Hematopoietic multipotent progenitor cell treated with erythropoietin and hydrocortisone succinate and interleukin-3 and kit ligand, for 17 days (in vitro differentiated cells): ENCODE measurements at places on chromosomes 7 and 10.

GRCh38 chr7:55085511-55086412 lies 66.9 kb downstream of the EGFR start:
- DNase-seq, result no peak

DNA sequence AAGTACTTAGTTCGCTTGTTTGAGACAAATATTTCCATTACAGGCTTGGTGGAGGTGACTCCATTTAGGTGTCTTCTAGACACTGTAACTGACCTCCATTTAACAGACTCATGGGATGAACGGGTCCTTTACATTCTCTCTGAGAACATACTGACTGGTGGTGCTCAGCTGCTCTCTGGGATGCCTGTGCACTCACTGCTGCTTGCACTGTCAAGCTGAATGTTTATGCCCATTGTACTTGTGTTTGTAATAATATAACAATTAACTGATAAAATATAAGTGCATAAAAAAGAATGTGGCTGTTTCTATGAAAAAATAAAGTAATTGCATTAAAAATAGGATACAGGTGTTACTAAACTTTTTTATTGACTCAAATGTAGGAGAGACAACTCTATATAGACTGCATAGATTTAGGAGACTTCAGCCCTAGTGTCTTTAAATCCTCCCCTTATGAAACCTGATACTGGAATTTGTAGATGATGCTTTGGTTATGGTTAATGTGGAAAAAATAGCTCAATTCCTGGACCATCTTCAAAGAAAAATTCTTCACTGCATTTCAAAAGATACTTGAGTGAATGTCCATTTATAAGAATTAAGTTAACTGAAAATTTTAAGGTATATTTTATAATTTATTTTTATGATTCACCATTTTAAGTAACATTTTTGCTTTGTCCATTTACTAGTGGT lies 85.4 kb downstream of the CDK14 start:
- no peak for DNase-seq

GRCh38 chr10:98569853-98570252 lies 123.1 kb upstream of the HPS1 start:
- DNase-seq, result no peak

DNA sequence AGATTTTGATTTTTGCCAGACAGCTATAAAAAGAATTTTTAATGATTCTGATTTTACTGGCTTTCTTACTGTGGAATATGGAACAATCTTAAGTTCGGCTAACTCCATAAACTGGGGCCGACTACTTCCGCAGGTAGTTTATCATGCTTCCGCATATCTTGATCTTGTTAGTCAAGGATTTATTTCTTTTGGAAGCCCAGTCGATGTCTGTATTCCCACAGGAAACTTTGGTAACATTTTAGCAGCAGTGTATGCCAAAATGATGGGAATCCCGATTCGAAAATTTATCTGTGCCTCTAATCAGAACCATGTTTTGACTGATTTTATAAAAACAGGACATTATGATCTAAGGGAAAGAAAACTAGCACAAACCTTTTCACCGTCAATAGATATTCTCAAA lies 8.1 kb downstream of the THNSL1 start:
- DNase-seq, result no peak

DNA sequence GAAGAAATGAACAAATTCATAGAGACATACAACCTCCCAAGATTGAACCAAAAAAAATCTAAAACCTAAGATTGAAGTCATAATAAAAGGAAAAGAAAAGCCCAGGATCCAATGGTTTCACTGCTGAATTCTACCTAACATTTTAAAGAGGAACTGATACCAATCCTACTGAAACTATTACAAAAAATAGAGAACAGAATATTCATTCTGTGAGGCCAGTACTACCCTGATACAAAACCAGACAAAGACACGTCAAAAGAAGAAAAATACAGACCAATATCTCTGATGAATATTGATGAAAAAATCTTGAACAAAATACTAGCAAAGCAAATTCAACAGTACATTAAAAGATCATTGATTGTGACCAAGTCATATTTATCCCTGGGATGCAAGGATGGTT lies 128.5 kb upstream of the STEAP1 start:
- DNase-seq, result no peak

- no peak for DNase-seq
These were observed 445.7 kb downstream of the PTPRN2 start for GRCh38 chr7:158141806-158142518.

DNA sequence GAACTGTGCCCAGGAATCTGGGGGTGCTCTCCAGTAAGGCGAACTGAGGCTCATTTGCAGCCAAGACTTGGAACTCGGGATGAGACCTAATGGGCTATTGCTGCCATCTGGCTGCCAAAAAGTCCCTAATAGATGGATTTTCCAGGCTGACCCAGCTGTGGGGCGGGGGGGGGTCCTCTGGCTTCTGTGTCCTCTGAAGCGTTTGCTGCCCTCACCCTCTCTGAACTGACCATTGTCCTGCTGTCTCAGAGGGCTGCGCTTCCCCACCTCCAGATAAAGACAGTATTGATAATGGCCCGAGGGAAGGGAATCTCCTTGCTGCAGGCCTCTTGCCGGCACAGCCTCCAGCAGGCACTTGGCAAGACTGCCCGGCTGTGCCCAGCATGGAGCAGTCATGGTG lies 46.6 kb downstream of the CLEC2L start:
- DNase-seq, result no peak

DNA sequence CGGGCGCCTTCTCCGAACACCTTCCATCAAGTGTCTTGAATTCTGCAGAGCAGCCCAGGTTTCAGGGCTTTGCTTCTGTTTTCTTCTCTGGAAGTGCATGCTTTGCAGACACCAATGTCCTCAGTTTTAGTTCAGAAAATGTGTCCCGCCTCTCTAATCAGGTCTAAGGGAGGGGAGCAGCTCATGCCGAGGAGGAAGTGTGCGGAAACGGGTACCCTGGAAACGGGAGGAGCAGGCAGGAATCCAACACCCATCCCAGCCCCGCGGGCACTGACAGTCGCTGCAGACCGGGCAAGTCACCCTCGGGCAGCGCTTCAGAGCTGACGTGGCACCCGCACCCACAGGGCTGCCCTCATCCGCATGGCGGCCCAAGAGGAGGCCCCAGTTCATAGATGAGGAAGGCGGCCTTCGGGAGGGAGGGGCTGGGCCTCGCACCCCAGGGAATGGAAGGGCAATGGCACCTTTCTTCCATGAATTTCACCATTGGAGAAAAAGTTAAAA lies 338.7 kb downstream of the DNAJB6 start:
- DNase-seq, result no peak

- DNase-seq, result no peak
These were observed 644.4 kb downstream of the KCNMA1 start for GRCh38 chr10:76993213-76993612.

- no peak for DNase-seq
These were observed 76.1 kb downstream of the CYP26A1 start for GRCh38 chr10:93149761-93150160.

DNA sequence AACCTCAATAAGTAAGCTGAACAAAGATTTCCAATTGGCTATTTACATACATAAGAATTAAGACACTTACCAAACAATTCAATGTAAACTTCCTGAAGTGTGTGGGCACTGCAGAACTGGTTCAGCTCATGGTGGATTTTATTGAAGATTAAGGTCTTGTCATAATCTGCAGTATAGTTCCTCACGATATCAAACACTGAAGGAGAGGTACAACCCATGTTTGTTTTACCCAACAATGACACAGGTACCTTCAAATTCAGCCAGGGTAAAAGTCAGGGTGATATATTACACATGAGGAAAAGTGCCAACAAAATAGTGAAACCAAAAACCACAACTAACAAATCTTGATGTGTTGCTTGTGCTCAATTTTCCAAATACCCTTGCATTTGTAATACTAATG lies 10.0 kb downstream of the ERLIN1 start:
- no peak for DNase-seq

- no peak for DNase-seq
These were observed 95.3 kb downstream of the CUX1 start for GRCh38 chr7:101912716-101913110.

GRCh38 chr7:55534262-55534915 lies 37.9 kb downstream of the VOPP1 start:
- DNase-seq, result no peak

DNA sequence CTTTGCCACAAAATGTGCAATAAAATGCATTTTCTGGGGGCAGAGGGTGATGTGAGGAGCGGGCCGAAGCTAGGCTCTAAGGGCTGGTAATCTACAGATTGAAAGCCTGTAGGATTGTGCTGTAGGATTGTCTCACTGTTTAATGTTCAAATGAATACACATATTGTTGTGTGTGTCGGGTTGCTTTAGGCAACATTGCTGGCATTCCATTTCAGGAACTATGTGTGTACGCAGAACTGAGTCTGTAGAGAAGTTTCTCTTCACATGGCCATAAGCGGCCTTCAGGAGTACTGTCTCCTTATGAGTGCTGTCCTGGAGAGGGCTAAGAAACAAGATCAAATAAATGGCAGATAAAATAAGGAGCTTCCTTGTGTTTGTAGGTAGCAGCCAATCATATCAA lies 540.2 kb downstream of the GATA3 start:
- DNase-seq, result no peak

GRCh38 chr7:68892236-68892635 lies 706.0 kb upstream of the AUTS2 start:
- DNase-seq, result no peak

- peak; percentile 21 for DNase-seq
These were observed 274.7 kb upstream of the HGF start for GRCh38 chr7:82044497-82045080.

DNA sequence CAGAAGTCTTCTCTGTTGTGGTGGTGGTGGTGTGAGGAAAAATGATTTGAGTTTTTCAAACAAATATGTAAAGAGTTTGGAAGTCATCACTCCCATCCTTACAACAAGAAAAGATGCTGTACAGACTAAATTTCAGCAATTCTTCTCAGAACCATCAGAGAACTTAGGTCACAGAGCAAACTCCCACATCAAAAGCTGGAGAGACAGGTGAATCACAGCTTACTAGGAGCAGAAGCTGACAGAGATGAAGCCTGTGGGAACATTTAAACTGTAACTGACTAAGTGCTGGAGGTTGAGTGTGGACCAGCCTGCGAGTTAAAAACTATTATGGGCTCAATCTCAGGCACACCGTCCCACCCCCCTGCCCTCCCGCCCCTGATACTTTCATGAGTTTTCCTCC lies 97.3 kb downstream of the AKR1D1 start:
- DNase-seq, result no peak

- DNase-seq, result no peak
These were observed 228.6 kb upstream of the TMEM72 start for GRCh38 chr10:44682507-44682906.

DNA sequence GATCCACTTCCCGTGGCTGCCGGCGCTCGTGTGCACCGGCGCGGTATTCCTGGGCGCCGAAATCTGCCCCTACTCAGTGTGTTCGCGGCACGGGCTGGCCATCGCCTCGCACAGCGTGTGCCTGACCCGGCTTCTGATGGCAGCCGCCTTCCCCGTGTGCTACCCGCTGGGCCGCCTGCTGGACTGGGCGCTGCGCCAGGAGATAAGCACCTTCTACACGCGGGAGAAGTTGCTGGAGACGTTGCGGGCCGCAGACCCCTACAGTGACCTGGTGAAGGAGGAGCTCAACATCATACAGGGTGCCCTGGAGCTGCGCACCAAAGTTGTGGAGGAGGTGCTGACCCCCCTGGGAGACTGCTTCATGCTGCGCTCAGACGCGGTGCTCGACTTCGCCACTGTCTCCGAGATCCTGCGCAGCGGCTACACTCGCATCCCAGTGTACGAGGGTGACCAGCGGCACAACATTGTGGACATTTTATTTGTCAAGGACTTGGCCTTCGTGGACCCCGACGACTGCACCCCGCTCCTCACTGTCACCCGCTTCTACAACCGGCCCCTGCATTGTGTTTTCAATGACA lies 1.3 kb downstream of the CNNM1 start:
- no peak for DNase-seq

DNA sequence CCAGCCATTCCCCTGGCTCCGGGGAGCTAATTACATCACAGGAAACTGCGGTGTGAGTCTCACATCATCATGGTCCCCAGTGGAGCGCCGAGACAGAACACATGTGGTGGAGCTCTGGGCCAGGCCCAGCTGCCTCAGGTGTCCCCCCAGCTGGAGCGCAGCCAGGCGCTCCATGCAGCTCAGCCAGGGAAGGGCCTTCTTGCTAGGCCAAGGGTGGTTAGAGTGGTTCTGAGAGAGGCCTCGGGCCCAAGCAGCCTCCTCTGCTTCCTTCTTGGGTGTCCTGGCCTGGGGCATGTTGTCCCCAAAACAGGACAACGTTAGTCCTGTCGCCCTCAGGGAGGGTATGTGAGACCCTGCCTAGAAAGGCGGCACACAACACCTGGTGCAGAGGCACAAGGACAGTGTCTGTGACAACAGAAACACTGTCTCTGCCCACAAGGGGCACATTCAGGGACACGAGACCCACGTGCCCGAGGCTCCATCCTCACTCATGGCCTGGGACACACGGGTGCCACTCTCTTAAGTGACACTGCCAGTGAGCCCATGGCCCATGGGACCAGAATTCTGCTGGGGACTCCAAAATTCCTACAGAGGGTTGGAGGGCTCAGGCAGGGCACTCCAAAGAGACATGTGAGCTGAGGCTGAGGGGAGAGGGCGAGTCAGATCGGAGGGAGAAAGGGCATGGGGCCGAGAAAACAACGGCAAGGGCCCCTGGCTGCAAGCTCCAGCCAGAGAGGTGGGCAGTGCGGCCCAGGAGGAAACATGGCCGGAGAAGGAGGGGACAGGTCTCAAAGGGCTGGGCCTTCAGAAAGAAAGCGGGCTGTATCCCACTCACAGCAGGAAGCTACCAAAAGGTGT lies 37.0 kb upstream of the RET start:
- DNase-seq, result no peak

DNA sequence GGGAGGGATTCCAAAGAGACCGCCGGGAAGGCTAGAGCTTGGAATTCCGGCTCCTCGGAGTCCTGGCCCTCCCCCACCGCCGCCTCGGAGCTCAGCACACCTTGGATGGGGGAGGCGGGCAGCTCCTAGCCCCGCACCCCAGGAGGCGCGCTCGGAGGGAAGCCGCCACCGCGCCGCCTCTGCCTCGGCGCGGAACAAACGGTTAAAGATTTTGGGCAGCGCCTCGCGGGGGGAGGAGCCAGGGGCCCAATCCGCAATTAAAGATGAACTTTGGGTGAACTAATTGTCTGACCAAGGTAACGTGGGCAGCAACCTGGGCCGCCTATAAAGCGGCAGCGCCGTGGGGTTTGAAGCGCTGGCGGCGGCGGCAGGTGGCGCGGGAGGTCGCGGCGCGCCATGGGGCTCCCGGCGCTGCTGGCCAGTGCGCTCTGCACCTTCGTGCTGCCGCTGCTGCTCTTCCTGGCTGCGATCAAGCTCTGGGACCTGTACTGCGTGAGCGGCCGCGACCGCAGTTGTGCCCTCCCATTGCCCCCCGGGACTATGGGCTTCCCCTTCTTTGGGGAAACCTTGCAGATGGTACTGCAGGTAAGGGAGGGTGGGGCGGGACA lies at the start of gene CYP26A1:
TSS of gene CYP26A1 (plus strand) at position 355 of the 608 bp plus-strand sequence. CDS start at position 397, 42 bp downstream.
- no peak for DNase-seq

GRCh38 chr10:36837416-36837815 lies 288.0 kb upstream of the ANKRD30A start:
- DNase-seq, result no peak

GRCh38 chr10:66466622-66467021 lies 459.2 kb upstream of the LRRTM3 start:
- DNase-seq, result no peak

DNA sequence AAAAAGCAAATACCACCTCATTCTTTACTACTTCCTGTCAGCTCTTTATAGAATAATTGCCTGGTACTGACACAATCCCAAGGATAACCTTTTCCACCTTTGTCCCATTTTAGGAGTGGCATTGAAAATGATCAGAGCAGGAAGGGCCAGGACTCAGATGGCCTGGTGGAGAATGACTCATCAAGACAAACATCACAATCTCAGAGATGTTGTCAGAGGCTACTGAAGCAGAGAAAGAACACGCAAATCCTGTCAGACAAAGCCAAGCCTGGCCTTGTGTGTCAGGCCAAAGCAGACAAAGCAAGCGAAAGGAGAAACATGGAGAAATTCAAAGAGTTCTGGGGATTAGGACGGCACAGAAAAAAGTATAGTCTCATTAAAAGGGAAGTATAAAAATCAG lies 40.9 kb downstream of the NSUN6 start:
- DNase-seq, result no peak
